Kidney epithelial cell (primary cell): ENCODE measurements at places on chromosomes 11 and 22. TPM values are rescaled to one million over a fixed set of nuclear protein-coding genes. Genes with fewer than 3 reads are reported as not detected.

DNA sequence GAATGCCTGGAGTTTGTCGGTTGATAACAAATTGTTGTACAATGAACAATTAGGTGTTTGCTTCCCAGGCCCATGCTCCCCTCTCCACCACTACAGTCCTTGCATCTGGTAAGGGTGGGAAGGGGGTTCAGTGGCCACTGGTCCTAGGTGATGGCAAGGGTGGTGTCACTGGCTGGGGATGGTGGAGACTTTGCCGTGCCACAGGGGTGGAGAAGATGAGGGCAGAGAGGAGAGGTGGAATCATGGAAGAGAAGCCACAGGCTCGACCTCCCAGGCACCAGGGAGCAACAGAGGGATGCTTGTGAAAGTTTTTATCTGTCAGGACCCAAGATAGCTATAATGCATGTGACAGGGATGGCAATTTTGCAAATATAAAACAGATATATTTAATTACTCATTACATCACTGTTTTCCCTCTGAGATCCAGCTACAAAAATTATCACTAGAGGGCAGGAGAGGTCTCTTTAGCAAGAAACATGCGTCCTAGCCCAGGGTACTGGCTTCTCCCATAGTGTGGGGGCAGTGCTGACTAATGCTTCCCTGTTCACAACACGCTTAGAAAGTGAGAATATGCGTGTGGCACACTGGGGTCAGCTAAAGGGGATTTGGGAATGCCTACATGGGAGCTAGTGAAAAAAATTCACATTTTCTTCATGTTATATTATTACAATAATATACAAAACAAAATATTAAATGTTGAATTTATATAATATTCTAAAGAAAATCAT, 49.0 kb upstream of the AMPD3 start:
- DNase-seq: peak; percentile 71

DNA sequence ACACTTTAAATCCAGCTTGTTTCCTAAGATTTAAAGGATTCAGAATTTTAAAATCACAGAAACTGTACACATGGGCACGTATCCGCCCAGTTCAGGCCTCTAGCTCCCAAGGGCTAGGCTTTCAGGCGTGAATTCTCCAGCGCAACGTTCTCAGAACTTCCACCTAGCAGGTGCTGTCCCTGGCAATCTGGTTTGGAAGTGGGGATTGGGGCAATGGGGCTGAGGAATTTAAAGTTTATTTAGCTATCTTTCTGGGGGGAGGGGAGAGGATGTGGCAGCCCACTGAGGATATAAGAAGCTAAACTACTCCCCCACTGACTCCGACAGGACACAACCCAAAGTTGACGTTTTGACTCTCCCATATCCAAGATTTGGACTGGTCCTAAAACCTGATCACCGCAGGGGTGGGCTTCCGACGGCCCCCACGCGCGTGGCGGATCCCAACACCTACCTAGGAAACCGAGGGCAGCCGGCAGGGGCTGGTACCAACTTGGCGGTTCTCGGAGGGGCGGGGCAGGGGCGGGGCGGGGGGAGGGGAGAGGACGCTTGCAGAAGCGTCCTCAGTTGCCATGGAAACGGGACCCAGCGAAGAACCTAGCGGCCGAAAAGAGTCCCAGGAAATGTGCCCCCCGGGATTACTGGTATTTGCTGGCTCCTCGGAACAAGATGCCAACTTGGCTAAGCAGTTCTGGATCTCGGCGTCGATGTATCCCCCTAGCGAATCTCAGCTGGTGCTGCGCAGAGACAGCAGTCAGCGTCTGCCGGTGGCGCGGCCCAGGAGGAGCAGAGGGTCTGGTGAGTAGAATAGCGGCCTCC, at the start of gene HOATZ:
TSS of gene HOATZ (plus strand) at position 563 of the 816 bp plus-strand sequence. CDS start at position 570, 7 bp downstream.
- DNase-seq: no peak

GRCh38 chr11:126146454-126147192, 64.8 kb downstream of the RPUSD4 start:
- DNase-seq: no peak

DNA sequence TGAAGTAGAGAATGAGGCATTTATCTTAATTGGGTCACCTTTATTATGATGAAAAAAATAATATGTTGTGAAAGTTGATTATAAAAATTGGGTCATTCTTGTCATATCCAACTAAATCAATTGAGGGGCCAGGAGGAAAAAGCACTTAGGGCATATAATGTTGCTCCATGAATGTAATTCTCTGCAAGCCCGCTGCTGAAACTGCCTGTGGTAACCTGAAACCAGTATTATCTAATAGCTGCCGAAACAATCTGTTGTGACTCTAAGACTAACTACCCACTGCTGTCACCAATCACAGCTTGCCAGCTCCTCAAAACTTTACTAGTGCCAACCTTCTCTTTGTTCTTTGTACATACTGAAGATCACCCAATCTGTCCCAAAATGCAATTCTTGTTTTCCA, 115.8 kb downstream of the ATG16L2 start:
- no peak for DNase-seq

PKDREJ gene
- not detected in 2 replicates for total RNA-seq
